M059J (cell line): ENCODE measurements at places on chromosomes 3 and 15. TPM values are rescaled to one million over a fixed set of nuclear protein-coding genes. Genes with fewer than 3 reads are reported as not detected.

The PRRT3 gene
- total RNA-seq: 2.8 and 3.8 TPM in 2 replicates

The PRR20G gene
- total RNA-seq: not detected in 2 replicates

The CEMIP gene
- total RNA-seq: 2.1 and 4.0 TPM in 2 replicates

The ARL14 gene
- total RNA-seq: 0.44 and 3.0 TPM in 2 replicates

The KAT2B gene
- 7.3 and 14.7 TPM in 2 replicates for total RNA-seq

The PCOLCE2 gene
- 21.6 and 26.5 TPM in 2 replicates for total RNA-seq

The FBXW12 gene
- total RNA-seq: not detected in 2 replicates

The GPR62 gene
- total RNA-seq: 0.02 TPM in 1 of 2 replicates, not detected in the other

- no peak for DNase-seq
These were observed 59.9 kb upstream of the KLF13 start for GRCh38 chr15:31266712-31267111.

DNA sequence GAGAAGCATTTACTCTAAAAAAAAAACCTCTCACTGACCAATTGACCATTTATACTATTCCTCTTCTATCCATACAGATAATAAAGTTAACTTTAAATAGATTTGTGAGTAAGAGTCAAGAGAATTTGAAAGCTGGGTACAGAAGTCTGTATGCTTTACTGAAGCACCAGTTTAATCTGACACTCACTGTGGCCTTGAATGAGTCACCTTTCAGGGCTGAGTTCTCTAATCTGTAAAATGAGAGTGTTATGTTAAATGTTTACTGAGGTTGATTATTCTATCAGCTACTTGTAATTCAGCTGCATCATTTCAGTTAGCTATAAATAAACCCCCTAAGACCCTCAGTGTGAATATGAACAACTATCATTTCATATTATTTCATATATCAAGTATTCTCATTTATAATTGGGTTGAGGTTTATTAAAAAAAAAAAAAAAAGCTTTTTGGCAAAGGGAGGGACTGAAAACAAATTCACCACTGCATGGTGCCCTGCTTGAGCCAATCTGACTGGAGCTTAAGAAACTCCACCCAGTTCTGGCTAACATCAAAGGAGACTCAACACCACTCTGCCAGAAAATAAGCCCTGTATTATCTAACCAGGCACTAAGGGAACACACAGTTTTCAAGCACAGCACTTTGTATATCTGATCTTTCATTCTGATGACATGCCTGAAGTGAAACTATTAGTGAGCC lies 2.8 kb downstream of the MAP4 start:
- peak; percentile 78 for DNase-seq

- peak; percentile 84 for DNase-seq
These were observed 35.8 kb downstream of the ST8SIA2 start for GRCh38 chr15:92429378-92430068.

DNA sequence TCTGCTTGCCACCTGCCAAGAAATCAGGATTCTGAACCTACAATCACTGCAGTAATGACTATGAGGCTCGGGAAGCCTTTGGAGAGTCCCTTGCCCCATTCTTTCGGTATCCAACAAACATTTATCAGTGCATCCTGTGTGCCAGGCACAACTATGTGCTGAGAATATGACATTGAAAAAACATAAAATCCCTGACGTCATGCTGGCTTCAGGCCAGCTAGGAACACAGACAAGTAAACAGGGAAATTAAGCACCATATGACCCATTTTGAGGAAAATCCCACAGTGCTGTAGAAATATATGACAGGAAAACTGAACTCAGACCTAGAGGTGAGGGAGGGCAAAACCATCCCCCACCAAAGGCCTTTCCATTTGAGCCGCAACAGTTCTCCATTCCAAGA lies 34.1 kb upstream of the DET1 start:
- DNase-seq: no peak

- DNase-seq: no peak
These were observed 1546.5 kb downstream of the OTOL1 start for GRCh38 chr3:163043074-163043473.

GRCh38 chr3:126397610-126398422 lies 3.1 kb downstream of the CFAP100 start:
- no peak for DNase-seq

DNA sequence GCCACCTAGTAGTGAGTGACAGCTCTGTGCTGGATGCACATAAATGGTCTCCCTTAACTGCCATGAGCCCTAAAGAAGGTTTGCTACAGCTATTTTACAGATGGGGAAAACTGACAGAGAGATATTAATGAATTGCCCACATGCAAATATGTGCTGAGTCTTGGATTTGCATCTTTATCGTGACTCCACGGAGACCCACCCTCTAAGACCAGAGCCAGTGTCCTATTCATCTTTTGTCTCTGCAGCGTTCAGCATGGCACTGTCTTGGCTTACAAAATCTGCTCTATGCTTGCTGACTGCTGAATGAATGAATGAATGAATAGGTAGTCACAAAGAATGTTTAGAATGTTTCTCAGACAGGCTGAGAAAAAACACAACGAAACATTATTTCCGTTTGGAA lies 48.3 kb downstream of the BTD start:
- DNase-seq: no peak

DNA sequence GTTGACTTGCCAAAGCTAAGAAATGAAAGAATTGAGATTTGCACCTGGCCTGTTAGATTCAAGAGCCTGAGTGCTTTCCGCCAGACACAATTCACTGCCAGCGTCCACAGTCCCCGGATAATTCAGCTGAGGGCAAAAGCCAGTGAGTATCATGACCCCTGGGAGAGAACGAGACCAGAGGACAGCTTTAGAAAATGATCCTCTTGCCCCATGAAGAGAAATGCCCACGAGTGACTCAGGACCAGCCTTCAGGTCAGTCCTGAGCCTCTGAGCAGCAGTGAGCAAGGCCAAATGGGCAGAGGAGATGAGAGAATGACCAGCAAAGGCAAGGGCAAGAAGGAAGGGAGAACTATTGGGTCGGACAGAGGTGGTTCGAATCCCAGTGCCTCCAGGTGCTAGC lies 273.5 kb downstream of the FAM43A start:
- no peak for DNase-seq

DNA sequence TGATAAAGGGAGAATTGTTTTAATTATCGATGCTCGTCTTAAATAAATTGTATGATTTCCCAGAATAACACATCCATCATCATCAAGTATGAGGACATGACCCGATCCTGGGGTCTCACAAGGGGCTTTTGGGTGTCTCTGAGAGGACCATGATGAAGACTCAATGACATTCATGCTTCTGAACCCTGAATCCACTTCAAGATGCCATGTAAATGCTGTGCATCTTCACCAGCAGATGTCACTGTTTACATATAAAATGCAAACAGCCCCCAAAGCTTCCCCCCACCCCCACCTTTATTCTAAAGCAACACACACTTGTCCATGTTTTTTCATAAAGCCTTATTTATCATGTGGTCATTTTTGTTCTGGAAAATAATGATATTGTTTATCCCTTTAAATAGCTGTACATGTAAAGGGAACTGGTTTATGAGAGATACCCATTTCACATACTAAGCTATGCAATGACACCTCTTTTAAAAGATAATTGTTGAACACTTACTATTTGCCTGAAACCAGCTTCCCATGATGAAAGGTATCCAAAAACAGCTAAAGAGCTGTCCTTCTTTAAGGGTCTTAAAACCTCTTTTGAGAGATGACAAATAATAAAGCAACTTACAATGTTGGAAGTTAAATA lies 69.7 kb upstream of the UBE3A start:
- no peak for DNase-seq

DNA sequence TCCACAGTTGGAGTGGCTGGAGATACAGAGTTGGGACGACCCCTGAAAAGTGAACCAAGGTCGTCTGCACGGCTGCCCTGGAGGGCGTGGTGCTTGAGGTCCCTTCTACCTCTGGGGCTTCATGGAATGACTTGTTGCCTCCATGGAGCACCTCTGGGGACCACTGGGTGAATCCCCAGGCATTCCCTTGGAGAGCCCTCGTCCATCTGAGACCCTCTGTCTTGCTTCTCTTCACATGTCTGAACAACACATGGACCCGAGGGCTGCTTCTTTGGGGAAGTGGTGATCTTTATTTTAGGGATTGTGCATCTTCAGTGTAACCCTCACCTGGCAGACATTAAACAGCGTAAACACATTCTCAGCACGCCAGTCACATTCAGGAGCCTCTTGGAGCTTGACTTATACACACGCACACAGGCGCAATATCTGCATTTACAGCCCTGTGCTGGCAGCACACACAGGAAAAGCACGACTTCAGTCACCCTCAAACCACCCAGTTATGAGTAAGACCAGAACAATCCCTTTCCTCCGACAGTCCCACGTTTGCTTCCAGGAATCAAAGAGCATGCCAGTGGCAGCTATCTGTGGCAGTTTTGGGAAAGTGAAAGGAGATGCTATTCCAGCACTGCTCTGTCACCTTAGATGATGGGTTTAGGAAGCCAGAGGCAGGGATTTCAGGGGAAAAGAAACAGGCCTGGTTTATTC lies 12.6 kb downstream of the FAM107A start:
- DNase-seq: peak; percentile 94

DNA sequence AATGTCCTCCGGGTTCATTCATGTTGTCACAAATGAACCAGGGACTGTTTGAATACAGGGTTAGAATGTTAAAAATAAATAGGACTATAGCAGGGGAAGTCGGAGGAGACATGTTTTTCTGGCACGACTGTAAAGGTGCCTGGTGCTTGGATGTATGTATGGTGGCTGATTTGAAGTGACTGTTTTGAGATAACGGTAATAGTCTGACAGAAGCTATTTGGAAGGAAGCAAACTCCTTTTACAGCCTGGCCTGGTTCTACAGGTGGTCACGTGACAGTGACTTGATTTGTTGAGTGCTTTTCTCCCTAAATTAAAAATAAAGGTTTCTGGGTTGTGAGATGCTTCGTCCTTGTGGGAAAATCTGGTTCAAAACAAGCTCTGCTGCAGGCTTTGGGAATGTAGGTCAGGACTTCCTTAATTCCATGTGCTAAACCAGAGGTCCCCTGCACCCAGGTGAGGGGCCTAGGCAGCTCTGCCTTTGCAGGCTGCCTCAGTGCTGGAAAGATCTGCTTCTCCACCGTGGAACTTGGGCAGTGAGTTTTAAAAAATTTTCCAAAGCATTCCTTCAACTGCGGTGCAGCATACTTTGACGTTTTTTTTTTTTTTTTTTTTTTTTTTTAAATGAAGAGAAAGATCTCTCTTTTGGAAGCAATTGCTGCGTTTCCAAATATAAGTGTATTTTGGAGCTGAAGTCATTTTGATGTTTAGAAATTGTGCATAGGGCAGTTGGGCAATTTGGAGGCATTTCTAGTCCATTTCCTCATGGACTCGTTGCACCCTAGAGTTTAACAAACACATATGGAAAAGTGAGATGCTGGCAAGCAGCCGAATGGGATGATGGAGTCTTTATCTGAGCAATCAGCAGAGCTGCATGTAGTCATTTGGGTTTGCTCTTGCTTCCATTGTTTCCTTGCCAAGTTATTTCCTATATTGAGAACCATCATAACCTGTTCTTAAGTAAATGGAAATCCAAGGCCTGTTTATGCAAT lies 30.9 kb downstream of the ITPR1 start:
- DNase-seq: no peak

GRCh38 chr3:127425505-127426443 lies 137.9 kb upstream of the PRR20G start:
- no peak for DNase-seq

DNA sequence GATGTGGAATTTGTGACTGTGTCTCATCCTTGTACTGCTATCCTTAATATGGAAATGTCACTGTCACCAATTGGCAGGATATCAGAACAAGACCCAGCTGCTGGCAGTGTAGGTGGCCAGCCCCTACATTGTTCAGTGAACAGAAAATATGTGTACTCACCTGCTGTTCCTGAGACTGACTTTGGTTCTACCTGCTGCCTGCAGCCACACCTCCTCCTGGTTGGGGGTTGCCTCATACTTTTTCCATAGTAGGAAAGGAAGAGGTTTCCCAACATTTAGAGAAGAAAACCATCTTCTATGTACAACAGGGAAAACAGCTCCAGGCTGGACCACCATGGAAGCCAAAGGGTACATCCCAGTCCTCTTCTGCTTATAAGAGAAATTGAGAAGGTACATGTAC lies 35.9 kb downstream of the SLC12A1 start:
- DNase-seq: no peak

- DNase-seq: no peak
These were observed 4.4 kb upstream of the MBNL1 start for GRCh38 chr3:152264378-152264777.
